ENCODE measurements at places on chromosomes 11 and 22. TPM values are rescaled to one million over a fixed set of nuclear protein-coding genes. Genes with fewer than 3 reads are reported as not detected.

- DNase-seq: peak; percentile 51
Observed at GRCh38 chr22:18111759-18112330, 1.2 kb downstream of the TUBA8 start.

GRCh38 chr22:20237480-20238440 is 30.4 kb downstream of the RTN4R start:
- no peak for DNase-seq

DNA sequence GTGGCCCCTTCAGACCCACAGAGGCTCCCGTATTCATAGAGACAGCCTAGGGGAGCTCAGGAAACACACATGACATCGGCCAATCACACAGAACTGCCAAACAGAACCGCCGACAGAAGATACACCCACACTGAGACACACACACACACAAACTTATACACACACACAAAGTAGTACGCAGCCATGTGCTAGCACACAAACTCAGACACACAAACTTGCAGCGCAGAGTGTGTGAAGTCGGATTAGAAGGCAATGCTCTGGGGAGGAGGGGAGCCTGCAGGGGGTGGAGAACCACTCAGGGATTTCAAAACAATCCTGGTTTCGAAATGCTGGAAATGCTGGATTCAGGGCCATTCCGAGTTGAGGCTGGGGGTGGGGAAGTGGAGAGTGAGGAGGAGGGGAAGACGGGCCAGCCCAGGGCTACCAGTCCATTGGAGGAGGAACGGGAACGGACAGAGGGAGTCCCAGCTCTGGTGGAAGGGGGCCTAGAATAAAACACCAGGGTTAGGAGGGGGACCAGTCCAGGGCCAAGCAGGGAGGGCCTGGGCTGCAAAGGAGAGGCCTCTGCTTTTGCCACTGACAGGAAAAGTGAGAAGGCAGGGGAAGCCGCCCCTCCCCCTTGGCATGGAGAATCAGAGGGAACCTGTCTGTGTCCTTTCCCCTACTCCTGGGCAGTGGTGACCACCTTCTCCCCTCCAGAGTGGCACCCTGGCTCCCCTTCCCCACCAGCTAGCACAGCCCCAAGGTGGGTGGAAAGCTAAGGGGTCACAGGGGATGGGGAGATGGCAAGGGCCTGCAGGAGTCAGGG is 4.4 kb downstream of the BCL9L start:
- DNase-seq: peak; percentile 79

Gene OR8G5
- not detected for total RNA-seq

Gene SLC1A2
- 1.4 TPM for total RNA-seq

Gene CLMP
- 20.8 TPM for total RNA-seq

All from H1 (cell line).